CD4-positive, alpha-beta T cell treated with Interleukin-4 for 4 hours (primary cell): ENCODE measurements at places on chromosomes 6 and 20.
A peak's percentile ranks its signal among the peaks of the same experiment; 100 is the strongest.

DNA sequence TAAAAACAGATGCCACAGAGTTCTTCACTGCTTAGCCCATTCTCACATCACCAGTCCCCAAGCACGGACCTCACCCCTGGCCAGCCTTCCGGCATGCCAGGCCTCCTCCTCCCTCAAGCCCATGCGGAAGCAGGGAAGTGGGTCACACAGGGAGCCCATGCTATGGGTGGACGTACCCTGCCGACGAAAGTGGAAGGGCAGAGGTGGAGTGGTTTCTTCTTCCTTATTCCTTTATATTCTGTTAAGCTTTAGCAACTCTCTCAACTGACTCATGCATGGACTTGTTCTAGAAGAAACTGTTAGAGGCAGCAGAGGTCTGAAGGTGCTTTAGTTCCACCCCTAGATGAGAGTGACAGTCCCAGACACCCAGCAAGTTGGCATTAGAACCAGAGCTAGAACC lies 118.6 kb downstream of the LY86 start:
- no peak for DNase-seq

- DNase-seq: no peak
Measured at GRCh38 chr6:42029062-42029685, 21.1 kb upstream of the TAF8 start.

DNA sequence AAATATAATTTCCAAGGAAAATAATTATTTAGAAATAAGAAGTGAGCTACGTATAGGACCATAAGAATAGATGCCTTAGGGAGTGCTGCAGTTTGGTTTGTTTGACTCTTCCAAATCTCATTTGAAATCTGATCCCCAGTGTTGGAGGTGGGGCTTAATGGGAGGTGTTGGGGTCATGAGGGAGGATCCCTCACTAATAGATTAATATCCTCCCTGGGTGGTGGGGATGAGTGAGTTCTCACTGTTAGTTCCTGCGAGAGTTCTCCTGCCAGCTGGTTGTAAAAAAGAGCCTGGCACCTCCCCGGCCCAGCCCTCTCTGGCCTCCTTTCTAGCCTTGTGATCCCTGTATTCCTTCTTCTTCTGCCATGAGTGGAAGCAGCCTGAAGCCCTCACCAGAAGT lies 69.3 kb downstream of the RCAN2 start:
- no peak for DNase-seq

- DNase-seq: peak; percentile 4
Measured at GRCh38 chr6:129567374-129567773, 142.6 kb downstream of the ARHGAP18 start.

DNA sequence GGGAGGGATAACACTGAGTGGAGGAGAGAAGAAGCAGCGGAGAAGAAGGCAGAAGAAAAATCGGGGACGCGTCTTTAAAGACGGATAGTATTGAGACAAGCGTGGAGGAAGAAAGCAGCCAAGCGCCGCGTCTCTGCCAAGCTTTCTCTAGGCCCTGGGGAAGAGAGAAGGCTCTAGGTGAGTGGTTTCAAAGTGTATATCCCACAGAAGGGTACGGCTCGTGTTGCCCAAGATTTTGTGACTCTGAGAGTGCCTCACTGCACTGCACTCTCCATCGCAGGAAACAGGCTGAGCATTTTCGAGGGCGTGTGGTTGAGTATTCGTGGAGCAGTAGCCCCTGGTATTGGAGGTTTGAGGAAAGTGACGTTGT lies 185.4 kb downstream of the TRIM27 start:
- DNase-seq: no peak

DNA sequence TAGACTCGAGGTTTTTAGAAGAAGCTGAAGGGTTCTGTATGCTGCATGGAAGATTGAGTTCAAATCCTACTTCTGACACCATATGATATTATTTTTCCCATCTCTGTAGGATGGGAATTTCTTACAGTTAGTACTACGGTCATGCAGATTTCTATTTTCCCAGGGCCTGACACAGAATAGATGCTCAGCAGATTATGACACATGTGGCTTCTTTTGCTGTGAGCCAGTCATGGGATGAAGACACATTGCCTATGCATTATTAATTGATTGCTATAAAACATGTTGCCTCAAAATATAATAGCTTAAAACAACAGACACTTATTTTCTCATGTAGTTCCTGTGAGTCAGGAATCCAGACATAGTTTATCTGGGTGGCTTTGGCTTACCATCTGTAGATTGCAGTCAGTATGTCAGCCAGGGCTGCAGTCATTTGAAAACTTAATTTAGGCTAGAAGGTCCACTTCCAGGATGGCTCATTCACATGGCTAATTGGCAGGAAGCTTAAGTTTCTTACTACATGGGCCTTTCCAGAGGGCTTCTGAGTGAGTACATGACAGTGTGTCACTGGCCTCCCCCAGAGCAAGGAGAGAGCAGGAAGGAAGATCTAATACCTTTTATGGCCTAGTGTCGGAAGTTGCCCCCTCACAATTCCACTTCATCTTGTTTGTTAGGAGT lies 29.5 kb downstream of the TOP1 start:
- no peak for DNase-seq

DNA sequence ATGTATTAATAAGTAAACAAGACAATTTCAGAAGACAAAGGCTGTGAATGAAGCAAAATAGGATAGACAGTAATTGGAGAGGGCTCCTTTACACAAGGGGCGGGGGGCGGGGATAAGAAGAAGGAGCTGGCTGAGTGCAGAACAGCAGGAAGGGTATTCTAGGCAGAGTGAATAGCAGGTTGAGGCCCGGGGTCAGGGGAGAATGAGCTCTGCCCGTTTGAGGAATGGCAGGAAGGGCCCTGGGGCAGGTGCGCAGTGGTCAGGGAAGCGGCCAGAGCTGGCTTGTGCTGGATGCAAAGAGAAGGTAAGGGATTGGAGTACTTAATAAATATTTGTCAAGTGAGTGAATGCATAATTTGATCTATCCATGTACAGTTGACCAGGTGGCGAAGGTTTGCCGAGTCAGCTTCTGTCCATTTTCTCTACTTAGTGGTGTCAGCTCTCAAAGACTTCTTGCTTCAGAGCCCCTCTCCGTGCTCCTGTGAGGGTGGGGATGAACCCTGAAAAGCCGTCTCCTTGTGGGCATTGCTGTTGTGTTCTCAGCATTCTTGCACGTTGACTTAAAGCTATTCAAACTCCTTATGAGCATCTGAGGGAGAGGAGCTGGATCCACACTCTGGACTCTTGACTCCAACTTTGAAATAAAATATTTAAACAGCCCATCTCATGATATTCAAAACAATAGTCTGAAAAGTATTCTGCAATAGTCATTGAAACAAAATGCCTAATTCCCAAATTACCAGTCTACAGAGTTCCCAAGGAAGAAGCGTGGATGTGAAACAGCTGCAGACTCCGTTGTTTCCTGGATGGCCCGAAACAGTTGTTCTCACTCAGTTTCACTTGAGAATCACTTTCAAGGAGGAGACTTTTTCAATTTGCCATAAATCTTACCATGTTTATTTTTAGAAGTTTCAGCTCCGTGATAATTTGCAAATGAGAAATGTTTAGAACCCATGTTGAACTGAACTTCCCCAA lies 105.1 kb downstream of the EDN3 start:
- no peak for DNase-seq

DNA sequence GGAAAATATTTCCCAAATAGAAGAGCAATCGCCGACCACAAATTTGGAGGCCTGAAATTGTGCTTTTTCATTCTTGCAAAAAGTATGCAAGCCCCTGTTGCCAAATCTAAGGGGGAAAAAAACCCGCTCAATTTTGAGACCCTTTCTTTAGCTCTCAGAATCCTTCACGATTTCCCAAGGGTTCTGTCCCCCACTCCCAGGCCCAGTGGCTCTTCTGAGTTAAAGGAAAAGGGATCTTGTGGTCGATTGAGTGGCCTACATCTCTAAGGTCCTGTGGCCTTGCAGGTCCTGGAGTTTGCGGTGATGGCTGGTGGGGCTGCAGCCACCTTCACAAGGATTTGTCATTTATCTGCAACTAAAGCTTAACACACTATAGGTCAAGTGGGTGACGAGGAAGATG lies 1.8 kb downstream of the PAX1 start:
- no peak for DNase-seq

GRCh38 chr20:43983904-43984361 lies 69.3 kb downstream of the TOX2 start:
- peak; percentile 35 for DNase-seq

GRCh38 chr6:167668754-167669552 lies 157.8 kb upstream of the AFDN start:
- no peak for DNase-seq

GRCh38 chr20:41299899-41300298 lies 17.6 kb downstream of the ZHX3 start:
- no peak for DNase-seq

GRCh38 chr20:57433657-57434389 lies 42.6 kb downstream of the RBM38 start:
- peak; percentile 18 for DNase-seq

DNA sequence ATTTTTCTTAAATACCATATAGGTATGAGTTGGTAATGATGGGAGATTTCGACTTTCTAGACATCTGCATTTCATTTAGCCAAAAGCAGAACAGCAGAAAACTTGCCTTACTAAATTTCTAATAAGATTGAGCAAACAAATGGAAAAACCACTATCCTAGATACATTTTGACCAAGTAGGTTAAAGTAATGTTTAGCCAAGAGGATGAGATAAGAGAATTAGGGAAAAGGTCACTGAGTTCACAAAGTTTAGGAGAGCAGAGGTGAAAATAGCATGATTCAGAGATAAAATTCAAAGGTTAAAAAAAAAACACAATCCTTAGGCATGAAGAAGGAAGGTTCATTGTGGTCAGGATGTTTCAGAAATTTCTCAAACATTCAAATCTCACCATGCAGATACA lies 450.3 kb downstream of the CD83 start:
- no peak for DNase-seq

GRCh38 chr6:156731396-156731795 lies 45.8 kb upstream of the ARID1B start:
- no peak for DNase-seq

GRCh38 chr20:44334306-44334705 lies 2.5 kb upstream of the R3HDML start:
- DNase-seq: no peak

- DNase-seq: peak; percentile 49
Measured at GRCh38 chr6:25942561-25943147, 12.2 kb upstream of the SLC17A2 start.

DNA sequence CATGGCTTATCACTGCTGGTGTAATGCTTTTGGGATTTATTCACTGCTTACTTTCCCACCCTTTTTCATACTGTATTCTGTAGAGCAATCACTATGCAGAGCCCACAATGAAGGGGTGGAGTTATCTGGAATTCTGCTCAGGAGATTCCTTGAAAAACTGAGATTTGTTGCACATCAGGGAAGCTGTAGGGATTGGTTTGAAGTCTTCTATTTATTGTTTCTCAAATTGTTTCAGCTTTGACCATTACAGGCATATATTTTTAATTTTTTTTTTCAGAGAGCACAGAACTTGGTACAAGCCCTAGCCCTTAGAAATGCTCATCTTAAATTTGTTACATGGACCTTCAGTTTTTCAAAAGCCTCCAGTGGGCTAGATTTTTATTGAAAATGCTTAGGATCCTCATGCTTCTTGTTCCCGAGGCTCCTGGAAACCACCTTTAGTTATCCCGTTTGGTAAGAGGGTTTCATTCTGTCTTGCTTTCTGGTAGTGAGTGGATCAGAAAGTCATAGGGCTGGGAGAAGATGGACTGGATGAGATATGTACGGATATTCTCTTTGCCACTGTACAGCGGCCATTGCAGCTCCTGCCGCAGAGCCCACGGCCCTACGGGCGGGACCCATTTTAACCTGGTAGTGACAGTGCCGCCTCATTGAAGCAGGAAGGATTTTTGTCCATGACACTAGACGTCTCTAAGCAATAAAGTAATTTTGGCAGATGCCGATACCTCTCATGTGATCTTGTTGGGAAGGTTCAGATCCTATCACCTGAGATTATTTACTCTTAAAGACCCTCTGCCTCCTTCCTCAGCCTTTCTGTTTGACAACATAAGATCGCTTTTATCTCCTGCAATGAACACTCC lies 45.3 kb upstream of the ZNF184 start:
- DNase-seq: no peak

GRCh38 chr20:58352468-58352867 lies 36.6 kb upstream of the VAPB start:
- no peak for DNase-seq

DNA sequence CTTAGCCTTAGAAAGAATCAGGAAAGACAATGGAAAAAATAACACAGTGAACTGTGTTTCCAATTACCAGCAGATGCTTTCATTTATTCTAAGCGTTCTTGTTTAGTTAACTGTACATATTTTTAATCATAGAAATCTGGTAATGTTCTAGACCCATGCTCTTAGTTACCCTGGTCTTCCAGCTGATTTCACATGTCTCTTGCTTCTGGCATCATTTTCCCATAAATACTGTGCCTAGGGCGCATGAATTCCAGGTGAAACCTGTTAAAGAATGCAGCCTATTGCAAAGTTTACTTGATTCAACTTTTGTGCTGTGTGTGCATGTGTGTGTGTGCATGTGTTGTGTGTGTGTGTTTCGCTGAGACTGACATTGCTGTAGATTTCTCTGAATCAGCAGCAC lies 178.6 kb downstream of the PDE7B start:
- DNase-seq: no peak

- no peak for DNase-seq
Measured at GRCh38 chr6:64985726-64986125, 721.3 kb downstream of the EYS start.

DNA sequence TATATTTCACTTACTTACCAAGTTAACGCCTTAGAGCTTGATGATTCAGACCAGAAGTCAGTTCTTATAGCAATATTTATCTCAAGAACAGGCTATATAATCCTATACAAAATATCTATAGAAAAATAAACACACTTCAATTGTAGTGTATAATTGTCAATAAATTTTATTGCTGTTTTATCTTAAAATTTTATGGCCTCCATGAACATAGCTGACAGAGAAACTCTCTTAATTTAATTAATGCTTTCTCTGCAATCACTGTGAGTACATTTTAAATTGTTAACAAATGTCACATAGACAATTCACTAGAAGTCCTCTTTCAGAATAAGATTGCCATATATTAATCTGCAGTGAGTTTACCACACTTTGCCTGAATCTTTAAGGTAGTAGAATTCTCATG lies 178.6 kb downstream of the RFPL4B start:
- no peak for DNase-seq

DNA sequence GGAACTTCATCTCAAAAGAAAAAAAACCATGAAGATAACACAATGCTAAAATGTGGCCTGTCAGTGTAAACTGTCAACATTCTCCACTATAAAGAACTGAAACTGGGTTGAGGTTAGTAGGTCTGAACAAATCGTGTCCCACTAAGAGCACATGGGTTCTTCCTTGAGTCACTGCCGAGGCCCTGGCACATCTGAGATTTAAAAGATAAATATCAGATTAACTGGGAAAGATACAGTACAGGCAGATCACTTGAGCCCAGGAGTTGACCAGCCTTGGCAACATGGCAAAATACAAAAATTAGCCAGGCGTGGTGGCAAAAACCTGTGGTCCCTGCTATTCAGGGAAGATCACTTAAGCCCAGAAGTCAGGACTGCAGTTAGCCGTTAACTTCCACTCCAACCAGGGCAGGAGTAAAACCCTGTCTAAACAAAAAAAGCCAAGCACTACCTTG lies 5.6 kb downstream of the EEF1A1 start:
- no peak for DNase-seq

GRCh38 chr20:62424249-62425107 lies 2.9 kb downstream of the RBBP8NL start:
- DNase-seq: no peak
